ENCODE measurements at places on chromosomes 7 and 10.

- DNase-seq, result no peak
Observed at GRCh38 chr10:19775296-19775695, 40.9 kb upstream of the PLXDC2 start.

DNA sequence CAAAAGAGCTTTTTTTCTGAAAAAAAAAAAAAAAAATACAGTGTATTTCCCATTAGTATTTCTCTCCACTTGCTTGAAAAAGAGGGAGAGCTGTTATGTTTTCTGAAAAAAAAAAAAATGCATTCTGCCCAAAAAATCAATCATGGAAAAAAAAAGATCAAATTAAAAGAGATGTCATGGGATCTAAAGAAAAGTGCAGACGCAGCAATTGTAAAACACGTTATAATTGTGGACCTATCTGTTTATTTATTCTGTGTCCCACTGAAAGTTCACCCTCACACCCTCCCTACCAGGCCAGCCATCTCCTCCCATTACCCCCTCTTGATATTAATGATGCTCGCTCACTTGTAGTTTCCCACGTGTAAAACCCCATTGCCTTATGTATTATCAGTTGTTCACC lies 674.0 kb upstream of the C7orf33 start:
- no peak for DNase-seq

DNA sequence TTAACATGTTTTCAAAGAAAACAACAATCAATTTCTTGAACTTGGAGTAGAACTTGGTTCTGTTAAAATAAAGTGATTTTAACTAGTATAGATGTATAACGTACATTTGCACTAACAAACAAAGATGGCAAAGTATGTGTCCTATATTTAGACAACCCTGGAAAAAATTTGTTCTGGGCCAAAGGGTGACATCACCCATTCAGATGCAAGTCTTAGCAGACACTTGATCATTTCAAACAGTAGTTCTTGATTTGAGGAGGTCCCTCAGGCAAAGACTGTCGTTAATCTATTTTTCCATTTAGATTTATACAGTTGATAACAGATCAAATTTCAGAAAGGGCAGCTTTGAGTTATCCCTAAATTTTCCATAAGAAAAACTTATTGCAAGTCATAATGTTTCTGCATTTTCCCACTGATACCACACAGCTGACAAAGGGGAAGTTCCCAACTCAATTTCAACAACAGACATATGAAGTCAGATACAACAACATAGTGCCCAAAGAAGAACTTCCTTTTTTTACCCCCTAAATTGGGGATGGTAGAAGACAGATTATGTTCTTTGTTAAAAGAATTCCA lies 5.2 kb downstream of the NMT2 start:
- DNase-seq, result no peak

DNA sequence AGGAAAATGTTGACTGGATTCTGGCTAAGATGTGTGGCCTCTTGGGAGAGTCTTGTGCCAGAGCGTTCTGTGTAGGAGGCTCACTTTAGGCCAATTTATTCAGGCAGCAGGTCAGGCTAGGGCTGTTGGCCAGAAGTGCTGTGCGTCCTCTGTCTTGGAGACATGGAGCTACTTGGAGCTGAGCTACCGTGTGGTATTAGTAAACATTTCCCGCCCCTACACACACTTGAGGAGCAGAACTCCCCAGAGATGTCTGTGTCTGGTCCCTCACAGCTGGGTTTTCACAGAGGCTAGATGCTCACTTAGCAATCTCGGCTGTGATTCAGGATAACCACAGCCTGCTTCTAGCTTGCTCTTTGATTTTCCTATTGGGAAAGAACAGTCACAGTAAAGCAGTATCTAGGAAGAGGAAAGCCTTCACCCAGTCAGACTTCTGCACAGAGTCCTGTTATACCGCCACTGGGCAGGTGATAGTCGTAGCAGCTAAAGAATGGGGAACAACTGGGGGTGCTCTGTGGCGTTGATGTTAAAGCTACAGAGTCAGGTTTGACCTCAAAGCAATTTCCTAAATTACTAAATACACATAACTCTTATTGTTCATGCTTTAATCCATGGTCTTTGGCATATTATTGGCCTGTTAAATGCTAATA lies 86.7 kb downstream of the MDFIC start:
- no peak for DNase-seq

DNA sequence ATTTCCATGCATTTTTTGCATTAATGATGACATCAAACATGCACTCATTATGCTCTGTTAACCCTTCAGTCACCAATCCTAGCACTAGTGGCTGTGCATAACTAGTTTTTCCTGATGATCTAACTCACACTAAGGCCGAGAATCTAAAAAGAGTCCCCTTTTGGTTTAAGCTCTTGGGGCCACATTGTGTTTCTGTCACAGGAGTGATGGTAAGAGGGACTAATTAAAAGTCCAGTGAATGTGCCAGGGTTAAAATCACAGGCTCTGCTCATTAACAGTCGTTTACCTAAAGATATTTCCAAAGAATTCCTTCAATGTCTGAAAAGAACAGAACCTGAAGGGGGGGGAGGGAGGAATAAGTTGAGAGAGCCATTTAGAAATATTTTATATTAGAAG lies 359.0 kb upstream of the ANKRD30A start:
- DNase-seq, result no peak

GRCh38 chr7:120583899-120584586 lies 273.9 kb downstream of the TSPAN12 start:
- DNase-seq, result no peak

- no peak for DNase-seq
Observed at GRCh38 chr10:84156768-84157167, 16.8 kb upstream of the GPR15LG start.

DNA sequence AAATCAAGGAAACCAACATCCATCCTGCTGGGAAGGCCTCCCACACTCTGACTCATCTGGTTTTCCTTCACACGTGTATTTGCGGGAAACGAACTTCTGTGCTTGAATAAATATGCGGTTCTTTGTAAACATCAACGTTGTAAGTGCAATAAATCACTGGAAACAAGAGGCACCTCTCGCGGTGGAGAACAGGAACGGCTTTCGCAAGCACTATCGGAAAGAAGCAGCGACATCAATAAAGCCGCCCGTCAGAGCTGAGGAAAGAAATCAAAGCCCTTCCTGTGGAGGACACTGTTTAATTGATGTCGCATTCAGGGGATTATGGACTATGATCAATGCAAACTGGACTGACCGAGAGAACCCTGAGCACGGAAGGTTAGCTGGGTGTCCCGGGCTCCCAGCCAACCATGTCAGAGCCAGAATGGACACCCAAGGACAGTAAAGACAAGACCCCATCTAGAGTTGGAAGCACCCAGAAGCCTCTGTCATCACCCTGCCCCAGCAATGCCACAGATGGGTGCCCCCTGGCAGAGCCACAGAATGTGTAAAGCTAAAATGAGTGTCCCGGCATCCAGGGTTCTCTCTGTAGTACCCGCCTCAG lies 37.6 kb downstream of the OAT start:
- no peak for DNase-seq

DNA sequence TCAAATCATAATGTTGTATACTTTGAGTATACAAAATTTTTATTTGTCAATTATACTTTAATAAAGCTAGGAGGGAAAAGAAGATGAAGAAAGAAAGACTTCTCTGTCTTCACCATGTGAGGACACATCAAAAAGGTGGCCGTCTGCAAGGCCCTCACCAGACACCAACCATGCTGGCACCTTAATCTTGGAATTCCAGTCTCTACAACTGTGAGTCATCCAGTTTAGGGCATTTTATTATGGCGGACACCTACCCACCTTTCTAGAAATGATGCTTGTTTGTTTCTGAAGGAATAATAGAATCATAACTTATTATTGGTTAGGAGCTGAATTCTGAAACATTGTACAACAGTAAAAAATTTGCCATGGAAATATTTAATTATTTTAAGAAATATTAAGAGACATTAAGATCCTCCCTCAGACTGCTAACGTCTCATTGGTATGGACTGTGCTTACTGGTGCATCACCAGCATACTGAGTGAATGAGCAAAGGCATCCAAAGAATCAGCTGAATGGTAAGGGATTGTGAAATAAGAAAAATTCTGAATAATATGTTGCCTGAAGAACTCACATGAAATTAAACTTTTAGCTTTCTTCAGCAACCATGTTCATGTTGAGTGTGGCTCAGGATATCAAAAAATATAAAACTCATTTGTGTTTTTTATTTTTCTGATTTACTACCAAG lies 536.6 kb downstream of the HTR7 start:
- DNase-seq, result no peak

- DNase-seq, result no peak
Observed at GRCh38 chr10:70594161-70594560, 8.4 kb downstream of the PRF1 start.

- DNase-seq, result no peak
Observed at GRCh38 chr7:157312941-157313340, 23.9 kb upstream of the DNAJB6 start.

DNA sequence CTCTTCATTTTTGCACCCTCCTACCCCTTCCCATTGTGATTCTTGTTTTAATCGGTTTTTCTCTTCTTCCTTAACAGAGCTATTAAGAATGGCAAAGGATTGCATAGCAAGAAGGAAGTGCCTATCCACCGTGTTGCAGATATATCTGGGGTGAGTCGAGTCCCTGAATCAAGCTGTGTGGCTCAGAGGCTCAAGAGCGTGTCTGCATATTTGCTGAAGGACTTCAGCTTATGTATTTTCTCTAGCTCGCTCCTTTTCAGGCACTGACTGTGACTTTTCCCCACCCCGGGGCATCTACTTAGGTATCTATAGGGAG lies 126.6 kb downstream of the LRRC4 start:
- no peak for DNase-seq

DNA sequence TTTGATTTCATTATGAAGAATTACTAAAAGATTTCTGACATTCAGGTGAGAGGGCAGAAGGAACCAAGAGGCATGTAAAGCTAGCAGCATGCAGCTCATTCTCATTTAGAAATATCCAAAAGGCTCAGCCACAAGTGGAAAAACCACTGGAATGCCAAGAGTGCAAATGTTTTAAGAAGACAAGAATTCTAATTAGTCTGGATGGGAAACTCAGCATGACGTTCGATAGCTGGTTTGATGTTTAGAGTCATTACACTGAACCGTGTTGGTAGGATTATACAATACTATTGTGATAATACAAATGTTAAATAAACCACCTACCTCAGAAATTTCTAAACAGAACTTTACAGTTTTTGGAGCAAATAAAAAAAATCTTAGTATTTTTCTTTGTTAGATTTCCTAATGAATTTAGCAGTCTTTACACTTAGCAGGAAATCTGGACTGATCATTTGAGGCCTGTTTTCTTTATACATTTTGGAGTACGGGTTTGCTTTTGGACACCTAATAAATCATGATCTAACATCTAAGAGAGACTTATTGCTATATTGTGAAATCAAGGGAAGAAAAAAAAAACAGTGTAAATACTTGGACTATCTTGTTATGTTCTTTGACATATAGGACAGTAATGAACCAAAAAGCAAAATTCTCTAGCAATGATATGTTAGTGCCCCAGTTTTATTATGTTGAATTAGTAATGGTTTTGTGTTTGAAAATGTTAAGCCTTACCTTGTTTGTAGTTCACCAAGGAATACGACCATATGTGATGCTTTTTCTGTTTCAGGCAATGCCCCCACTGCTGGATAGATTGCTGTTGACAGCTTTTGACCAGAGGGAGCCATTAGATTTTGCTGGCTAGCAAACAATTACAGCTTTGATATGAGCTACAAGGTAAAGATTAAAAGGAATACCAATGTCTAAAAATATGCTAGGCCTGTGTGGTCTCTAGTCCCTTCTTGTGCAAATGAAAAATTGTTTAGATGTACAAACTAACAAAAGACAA lies 354.1 kb upstream of the SEMA3A start:
- no peak for DNase-seq

DNA sequence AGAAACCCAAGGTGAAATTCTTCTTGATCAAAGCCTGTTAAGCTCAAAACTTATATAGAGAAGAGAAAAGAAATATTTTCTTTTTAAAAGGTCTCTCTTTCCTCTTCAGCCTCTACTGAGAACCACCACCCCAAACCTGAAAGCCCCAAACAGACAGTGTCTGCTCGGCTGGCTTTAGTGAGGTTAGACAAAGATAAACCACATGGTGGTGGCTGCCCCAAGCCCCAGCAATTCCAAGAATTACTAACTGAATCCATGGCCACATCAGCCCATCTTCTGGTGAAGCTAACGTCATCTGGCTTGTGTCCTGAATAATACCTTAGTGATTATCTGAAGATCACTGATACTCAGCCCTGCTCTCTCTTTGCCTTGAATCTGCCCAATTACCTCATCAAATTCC lies 275.0 kb downstream of the ELMO1 start:
- no peak for DNase-seq

- no peak for DNase-seq
Observed at GRCh38 chr10:122171302-122172075, 99.6 kb upstream of the BTBD16 start.

GRCh38 chr10:1516492-1517165 lies 220.7 kb downstream of the ADARB2 start:
- no peak for DNase-seq

DNA sequence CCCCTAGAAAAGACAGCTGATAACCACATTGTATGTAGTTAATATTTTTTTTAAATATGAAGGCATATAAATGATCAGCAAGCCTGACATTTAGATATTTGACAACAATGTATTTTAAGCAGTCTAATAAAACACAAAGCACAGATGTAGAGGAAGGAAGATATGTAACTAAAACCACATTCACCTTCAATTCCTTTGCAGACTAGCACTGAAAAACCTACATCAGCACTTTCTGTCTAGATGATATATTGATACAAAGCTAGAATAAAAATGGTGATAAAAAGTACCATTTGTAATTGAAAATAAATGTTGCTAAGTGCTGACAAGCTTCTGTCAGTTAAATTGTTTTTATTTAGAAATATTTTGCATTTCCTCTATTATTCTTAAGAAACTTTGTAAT lies 153.6 kb downstream of the IMMP2L start:
- DNase-seq, result no peak

DNA sequence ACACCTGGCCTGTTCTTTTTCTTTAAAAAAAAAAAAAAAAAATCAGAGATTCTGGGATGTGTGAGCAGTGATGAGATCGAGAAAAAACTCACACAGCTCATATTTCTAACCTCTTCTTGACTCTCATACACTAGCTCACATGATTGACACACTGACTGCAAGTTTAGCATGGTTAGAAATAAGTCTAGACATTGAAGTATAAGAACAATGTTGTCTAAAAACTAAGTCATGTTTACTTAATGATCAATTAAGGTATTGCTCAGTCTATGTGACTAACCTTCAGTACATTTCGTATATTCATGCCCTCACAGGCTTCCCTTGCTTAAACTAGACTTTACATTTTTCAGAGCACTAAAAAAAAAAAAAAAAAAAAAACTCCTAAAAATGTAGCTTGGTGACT lies 775.1 kb downstream of the GATA3 start:
- no peak for DNase-seq

- DNase-seq, result peak; percentile 62
Observed at GRCh38 chr10:29409241-29410054, 120.6 kb downstream of the LYZL1 start.
